T-helper 17 cell (primary cell): ENCODE measurements at places on chromosomes 6 and 20.

DNA sequence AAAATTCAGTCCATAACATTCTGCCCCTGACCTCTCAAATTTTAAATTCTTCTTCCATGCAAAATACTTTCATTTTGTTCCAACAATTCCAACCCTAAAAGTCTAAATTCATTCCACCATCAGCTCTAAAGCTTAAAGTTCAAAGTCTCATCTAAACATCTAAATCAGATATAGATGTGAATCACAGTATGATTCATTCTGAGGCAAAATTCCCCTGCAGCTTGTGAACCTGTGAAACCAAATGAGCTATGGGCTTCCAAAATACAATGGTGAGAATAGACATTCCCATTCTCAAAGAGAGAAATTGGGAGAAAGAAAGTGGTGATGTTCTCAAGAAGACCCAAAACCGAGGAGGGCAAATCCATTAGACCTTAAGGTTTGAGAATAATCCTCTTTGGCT lies 309.8 kb downstream of the HIVEP2 start:
- DNase-seq = no peak

DNA sequence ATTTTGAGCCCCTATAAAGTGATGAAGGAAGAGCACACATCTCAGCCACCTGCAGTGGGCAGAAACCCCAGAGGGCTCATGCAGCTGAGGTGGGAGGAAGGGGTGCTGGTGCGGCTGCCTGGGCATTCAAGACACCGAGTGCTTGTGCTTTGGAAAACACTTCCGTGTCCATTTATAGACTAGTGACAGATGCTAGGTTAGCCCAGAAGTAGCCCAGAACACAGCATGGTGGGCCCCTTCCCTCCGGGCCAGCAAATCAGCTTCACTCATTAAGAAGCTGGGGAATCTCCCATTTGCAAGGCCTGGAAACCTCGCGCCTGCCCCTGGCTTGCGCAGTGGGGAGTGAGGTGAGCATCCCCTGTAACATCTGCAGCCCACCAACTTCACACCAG lies 12.9 kb downstream of the BEND3 start:
- DNase-seq = no peak

DNA sequence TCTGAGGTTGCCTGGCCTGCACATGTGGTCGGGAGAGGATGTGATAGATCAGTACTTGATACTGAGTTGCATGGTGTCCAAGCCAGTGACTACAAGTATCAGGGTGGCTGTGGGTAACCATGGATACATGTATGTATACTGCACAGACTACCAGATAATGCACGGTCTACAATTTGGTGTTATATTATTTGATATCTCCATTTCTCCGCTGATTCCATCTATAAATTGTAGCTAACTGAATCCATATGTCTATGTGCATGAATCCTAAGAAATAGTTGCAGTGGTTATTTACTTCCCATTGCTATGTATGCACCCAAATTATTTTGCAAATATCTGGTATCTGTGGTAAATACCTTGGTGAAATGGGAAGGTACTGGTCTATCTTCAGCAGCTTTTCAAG lies 83.8 kb upstream of the KIF25 start:
- no peak for DNase-seq

DNA sequence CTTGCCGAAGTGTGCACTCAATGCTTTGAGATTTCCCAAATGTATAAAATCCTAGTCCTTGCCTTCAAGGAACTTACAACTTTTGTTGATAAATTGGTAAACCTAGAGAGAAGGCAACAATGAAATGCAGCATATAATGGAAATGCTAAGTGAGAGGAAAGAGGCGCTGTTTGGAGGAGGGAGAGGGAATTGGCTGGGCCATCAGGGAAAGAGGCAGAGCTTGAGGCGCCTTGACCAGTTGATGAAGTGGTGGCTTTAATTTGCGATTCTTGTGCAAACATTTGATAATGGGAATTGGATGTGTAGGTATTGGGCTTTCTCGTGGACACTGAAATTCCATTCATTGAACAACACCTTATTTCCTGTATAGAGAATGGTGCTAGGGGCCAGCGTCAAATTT lies 1.9 kb upstream of the CDYL start:
- DNase-seq = no peak

- DNase-seq = peak; percentile 42
These were observed 3.0 kb downstream of the TCEA2 start for GRCh38 chr20:64065974-64066343.

GRCh38 chr6:152068622-152069261 lies 261.3 kb downstream of the ESR1 start:
- no peak for DNase-seq

- no peak for DNase-seq
These were observed 214.9 kb downstream of the ZFAND3 start for GRCh38 chr6:38034274-38034914.

DNA sequence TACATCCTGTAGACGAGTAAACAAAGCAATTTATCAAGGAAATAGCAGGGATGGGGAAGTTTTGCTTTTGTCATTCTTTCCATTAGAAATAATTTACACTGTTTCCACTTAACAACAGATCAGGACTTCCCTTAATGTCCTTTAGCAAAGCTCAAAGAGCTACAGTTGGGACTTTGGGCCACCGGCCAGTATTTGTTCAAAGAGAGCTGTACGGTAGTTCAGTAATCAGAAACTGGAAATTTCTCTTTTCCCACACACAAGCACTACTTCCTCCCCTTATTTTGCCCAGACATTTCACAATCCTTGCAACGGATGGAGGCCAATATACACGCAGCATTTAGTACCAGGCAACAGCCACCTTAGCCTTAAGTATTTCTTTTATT lies 12.1 kb upstream of the HINT3 start:
- DNase-seq = no peak

DNA sequence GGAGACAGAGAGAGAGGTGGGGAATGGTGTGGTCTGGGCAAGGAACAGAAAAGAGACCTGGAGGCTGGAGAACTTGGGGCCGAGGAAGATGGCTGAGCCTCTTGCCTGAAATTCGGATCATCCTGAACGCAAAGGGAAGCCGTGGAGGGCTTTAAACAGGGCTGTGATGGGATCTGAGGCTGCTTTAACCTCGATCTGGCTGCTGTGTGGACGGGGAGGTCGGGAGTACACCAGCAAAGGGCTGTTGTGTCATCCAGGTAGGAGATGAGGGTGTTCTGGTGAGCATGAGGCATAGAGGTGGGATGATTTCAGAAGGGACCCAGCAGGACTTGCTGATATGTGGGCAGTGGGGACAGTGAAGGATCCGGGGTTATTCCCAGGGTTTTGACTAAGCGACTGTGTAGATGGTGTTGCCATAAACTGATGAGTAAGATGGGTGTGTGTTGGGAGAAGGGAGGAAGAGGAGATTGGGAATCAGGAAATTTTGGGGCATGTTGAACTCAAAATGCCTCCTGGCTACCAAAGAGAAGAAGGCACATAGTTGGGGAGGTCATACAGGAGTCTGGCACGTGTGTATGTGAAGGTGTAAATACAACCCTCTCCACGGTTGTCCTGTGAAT lies 158.5 kb downstream of the NFATC2 start:
- no peak for DNase-seq

GRCh38 chr20:25038103-25038410 lies 19.9 kb downstream of the ACSS1 start:
- DNase-seq = no peak

GRCh38 chr20:37714978-37715672 lies 21.3 kb downstream of the CTNNBL1 start:
- no peak for DNase-seq

DNA sequence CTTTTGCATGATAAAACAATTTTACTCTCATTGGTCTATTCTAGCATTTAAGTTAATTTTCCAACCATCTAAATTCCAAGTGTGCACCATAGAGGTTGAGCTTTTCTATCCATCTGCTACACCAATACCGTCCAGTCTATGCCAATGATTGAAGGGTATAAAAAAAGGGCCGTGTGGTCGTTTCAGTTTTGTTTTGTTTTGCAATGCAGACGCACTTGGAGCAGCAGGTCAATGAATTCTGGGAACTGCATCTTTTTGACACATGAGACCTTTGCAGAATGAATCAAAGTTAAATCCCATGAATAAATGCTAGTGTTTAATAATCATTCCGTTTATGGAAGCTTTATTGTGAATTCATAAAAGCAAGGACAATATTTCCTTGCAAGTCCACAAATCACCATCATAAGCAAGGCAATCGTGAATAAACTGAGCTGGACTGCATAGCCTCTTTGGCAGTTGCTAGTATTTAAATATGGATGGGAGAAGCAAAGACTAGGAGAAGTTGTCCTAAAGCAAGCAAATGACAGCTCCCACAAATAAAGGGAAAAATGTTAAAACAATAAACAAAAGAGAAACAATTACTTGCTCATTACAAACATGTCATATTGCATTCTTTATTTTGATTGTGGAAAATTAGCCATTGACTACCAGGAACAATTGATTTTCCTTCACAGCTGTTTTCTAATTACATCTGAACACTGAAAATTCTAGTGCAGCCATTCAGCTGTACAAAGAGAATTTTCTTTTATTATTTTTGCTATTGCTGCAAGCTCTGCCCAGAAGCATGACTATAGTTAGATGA lies 649.7 kb upstream of the GJE1 start:
- no peak for DNase-seq

DNA sequence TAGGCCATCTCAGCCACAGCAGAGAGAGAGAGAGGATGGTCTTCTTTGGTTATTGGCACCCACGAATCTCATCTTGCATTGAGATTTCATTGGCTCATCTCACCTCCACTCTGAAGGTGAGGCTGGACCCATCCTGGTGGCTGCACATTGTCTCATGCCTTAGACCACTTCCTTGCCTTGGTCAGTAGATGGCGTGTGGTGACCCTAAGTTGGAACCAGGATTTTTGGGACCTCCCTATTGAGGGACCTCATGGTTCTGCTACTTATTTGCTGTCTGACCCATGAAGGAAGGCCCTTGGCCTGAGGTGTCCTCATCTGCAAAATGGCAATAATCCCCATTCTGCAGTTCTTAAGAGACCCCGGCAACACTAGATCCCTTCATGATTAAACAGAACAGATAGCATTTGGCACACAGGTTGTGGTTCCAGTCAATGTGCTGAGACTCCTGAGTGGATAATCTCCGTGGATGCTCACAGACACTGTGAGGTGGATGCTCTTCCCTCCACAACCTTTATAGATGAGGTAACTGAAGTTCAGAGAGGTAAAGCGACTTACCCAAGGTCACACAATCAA lies 21.5 kb upstream of the AAR2 start:
- no peak for DNase-seq

DNA sequence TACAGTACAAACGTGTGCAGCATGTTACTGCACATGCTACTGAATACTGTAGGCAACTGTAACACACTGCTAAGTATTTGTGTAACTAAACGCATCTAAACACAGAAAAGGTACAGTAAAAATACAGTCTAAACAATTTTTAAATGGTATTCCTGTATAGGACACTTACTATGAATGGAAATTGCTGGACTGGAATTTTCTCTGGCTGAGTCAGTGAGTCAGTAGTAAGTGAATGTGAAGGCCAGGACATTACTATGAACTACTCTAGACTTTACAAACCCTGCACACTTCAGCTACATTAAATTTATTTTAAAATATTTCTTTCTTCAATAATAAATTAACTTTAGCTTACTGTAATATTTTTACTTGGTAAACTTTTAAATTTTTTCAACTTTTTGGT lies 225.0 kb upstream of the TENT5A start:
- no peak for DNase-seq

- no peak for DNase-seq
These were observed 29.7 kb downstream of the CHMP4B start for GRCh38 chr20:33840759-33841435.

GRCh38 chr6:144555066-144555465 lies 269.9 kb downstream of the UTRN start:
- DNase-seq = no peak

DNA sequence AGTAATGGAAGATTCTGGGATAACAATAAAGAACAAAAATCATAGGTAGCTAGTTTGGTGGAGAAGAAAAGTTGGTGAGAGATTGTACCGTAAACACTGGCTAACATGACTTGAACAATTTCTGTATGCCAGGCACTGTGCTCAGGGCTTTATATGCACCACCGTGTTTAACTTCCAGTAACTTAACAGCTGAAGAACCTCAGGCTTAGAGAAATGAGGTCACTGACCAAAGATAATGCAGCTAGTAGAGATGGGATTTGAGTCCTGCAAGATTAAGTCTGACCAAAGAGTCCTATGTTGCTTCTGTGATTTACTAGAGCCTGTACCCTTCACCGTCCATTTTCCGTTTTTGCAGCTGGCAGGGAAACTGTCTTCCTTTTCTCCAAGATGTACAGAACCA lies 2.7 kb downstream of the CSTF1 start:
- no peak for DNase-seq

DNA sequence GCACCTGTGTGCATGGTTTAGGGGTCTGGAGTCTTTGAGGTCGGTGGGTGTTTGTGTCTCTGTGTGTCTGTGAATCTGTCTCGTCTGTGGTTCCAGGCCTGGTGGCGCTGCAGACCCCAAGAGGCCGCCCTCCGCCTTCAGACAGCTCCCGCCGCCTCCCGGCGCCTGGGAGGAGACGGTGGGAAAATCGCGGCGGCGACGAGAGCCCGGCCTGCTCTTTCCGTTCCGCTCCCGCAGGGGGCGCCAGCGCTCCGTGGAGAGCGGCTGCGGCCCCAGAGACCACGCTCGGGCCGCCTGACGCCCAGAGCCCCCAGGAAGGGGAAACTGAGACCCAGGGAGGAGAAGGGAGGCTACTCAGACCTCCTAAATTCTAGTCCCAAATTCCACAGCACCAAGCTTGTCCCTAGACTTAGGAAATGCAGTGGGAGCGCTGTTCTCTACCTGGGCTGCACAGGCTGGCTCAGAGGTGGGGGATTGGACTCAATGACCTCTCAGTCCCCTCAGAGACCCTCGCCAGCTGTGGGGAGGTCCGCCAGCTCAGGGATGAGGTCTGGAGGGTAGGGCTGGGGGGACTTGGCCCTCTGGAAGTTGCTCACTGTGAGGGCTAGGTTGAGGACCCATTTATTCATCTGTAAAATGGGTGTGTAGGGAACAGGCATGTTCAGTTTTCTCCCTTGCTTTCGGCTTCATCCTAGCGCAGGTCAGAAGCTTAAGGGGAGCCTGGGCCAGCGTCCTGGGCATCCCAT lies 36.9 kb upstream of the BLCAP start:
- DNase-seq = peak; percentile 48

DNA sequence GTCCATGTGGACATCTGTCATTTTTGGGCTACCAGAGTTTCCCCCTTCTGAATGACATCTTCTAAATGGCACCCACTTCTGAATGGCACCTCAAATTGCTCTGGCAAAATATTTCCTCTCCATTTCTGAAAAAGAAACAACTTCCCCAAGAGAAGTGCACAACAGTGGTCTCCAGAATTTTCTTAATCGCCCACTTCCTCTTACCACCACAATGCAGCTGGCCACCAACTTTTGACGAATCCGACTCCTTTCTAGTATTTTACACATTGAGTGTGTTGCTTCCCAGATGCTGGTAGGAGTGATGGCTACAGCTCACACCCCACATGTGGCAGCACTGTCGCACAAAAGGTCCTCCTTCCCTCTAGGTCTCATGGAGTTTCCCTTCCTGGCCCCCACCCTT lies 216.1 kb downstream of the FOXA2 start:
- no peak for DNase-seq

DNA sequence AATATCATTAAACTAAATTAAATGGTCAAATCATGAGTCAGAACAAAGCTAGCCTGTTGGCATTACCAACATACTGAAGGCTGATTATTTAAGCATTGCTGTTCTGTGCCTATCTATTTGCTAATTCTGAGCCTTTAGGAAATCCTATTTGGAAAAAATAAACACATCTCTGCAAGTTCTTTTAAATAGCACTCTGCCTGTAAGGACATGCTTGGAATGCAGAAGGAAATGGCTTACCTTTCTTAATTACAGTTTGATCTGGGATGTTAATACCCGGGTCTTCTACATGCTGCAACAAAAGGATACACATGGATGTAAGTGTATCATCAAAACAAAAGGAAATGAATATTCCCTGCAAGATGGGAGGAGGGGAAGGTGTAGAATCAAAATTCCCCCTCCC lies 8.3 kb downstream of the TFAP2A start:
- no peak for DNase-seq

GRCh38 chr6:99979953-99980352 lies 14.1 kb downstream of the MCHR2 start:
- DNase-seq = no peak
